Activated T-helper 9 cell treated with anti-CD3 and anti-CD28 coated beads, Interleukin-2, amount 50 U/mL, for 16 hours (primary cell): ENCODE measurements at places on chromosomes 4 and X.

DNA sequence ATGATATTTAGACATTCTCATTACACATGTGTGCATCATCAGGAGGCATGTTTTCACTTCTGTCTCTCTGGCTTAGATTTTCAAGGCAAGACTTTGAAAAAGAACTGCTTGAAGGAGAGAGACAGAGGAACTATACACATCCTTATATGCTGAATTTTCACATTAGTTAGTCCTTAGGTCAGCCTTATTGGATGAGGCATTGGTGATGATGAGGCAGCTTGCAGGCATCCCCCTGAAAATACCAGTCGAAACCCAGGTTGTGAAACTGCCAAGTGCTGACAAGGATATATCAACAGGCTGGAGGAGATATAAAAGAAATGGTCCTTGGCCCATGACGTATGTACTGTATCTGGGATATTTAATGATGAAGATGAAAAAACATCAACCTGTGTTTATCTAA lies 297.2 kb upstream of the AADAT start:
- no peak for DNase-seq

DNA sequence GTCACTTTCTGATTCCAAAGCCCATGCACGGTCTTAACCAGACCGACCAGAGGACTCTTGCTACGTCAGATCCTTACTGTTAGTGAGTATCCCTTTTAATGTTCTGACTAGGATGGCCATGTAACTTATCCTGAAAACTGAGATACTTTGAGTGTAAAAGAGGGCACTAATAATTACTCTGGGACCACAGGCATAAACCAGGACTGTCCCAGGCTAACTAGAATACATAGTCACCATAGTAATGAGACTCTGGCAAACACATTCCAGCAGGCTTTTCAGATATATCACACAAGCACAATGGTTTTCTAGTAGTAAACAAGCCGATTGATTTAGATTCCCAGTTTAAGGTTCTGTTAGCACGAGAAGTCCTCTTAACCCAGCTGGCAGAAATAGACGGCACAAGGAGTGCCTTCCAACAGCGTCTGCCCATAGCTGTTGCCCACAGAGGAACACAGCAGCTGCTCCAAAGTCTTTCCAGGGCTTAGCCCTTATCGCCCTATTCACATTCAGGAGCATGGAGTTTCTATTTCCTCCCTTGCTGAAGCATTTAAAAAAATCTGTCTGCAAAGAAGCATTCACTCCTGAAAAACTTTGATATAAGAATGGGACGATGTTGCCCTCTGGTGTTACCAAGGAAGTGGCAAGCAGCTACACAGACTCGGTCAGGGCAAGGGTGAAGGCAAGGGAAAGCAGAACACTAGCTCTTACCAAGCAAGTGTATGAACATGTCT lies 92.4 kb downstream of the CXCL13 start:
- no peak for DNase-seq

- no peak for DNase-seq
These were observed 12.5 kb upstream of the ART3 start for GRCh38 chr4:76061982-76062381.

GRCh38 chr4:148632476-148632875 lies 190.3 kb upstream of the NR3C2 start:
- no peak for DNase-seq

GRCh38 chr4:128635141-128635954 lies 174.2 kb upstream of the JADE1 start:
- no peak for DNase-seq

GRCh38 chr4:39808231-39808749 lies 110.4 kb downstream of the UBE2K start:
- DNase-seq, result no peak

DNA sequence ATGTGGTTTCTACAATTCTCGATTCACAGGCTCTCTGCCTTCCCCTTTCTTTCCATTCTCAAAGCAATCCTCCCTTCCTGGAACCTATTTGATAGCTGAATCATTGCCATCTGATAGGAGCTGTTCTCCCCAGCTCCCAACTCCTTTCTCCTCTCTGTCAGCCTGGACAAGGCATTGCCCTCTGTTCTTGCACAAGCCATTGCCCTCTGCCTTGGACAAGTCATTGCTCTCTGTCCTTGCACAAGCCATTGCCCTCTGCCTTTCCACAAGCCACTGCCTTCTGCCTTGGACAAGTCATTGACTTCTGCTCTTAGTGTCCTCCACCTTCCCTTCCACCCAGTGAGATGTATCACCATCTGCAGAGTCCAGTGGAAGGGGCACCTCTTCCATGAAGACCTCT lies 256.1 kb upstream of the STS start:
- no peak for DNase-seq

- peak; percentile 41 for DNase-seq
These were observed 63.0 kb downstream of the ZNF732 start for GRCh38 chr4:242121-242848.

DNA sequence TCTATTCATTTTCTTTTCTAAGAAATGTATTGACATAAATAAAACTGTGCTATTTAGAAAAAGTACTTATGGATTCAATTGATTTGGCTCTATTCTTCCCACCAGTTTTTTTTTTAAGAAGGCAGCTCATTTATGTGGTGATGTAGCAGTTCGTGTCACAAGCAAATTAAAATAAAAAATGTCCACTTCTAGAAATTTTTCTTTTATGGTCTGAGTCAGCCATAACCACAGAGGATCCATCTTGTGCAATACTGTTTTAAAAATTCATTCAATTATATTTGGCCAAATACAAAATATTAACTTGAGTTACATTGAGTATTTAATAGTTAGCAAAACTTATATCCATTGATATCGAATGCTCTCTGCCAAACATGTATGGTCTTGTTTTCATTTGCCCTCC lies 207.9 kb upstream of the FAT1 start:
- no peak for DNase-seq

DNA sequence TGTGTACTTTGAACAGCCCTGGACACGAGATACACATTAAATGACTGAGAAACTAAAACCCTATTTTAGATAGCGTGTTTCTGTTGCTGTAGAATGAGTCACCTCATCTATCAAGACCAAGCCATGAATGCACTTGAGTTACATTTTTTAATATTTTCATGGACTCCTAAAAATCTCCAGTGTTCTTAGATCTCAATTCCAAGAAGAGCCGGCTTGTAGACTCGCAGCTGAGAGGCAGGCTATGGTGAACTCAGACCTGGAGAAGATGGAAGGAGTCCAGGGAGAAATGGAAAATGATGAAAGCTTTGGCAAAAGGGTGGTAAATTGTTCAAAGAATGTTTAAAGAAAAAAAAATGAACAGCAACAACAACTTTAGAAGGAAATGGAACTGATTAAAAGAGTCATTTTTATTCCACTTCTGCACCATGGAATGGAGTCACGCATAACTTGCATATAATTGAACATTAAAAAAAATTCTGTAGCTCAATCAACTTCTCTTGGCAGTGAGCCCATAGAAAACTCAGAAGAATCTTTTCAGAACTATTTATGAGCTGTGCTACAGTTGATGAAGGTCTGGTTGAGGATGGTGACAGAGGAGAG lies 129.8 kb downstream of the MXRA5 start:
- no peak for DNase-seq

- DNase-seq, result peak; percentile 67
These were observed 27.7 kb downstream of the CDKN2AIP start for GRCh38 chr4:183471946-183472708.

GRCh38 chr4:184705692-184706091 lies 28.2 kb downstream of the CENPU start:
- DNase-seq, result no peak

- DNase-seq, result no peak
These were observed 27.4 kb downstream of the NAA11 start for GRCh38 chr4:79298484-79298883.

- no peak for DNase-seq
These were observed 794.7 kb downstream of the RAB28 start for GRCh38 chr4:12689457-12689856.

DNA sequence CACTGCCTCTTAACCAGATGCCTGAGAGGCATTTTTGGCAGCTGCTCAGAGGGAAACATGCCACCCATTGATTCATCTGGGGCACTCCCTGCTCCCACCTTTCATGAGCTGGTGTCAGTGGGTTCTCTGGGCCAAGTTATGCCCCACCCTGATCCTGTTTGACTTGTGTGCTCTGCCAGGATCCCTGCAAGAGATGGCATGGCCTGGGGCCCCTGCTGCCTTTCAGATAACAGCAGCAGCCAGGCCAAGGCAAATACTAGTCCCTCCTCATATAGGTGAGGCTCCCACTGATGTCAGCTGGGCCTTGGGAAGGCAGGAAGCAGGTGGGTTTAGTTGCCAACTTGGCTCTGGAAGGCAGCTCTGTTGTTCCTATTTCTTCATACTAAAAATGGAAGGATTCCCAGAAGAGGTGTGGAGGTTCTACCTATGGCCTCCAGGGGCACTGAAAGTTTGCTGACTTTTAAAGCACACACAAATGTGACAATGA lies 192.9 kb upstream of the RBPJ start:
- no peak for DNase-seq

DNA sequence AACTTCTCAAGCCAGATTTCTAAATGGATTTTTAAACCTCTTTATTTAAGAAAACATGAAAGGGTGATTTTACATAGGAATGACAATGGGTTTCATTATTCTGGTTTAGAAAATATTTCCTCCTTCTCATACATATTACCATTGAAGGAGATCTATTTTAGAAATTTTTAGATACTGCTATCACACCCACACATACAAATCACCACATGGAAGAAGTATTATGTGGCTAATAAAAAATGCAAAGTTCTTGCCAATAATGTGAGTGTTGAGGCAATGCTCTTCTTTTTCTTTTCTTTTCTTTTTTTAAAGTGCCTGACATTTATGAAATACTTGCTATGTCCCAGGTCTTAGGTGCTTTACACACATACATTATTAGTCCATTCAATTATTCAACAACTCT lies 6.8 kb downstream of the STAP1 start:
- no peak for DNase-seq

- DNase-seq, result no peak
These were observed 728.5 kb upstream of the NDST4 start for GRCh38 chr4:115841871-115842270.

DNA sequence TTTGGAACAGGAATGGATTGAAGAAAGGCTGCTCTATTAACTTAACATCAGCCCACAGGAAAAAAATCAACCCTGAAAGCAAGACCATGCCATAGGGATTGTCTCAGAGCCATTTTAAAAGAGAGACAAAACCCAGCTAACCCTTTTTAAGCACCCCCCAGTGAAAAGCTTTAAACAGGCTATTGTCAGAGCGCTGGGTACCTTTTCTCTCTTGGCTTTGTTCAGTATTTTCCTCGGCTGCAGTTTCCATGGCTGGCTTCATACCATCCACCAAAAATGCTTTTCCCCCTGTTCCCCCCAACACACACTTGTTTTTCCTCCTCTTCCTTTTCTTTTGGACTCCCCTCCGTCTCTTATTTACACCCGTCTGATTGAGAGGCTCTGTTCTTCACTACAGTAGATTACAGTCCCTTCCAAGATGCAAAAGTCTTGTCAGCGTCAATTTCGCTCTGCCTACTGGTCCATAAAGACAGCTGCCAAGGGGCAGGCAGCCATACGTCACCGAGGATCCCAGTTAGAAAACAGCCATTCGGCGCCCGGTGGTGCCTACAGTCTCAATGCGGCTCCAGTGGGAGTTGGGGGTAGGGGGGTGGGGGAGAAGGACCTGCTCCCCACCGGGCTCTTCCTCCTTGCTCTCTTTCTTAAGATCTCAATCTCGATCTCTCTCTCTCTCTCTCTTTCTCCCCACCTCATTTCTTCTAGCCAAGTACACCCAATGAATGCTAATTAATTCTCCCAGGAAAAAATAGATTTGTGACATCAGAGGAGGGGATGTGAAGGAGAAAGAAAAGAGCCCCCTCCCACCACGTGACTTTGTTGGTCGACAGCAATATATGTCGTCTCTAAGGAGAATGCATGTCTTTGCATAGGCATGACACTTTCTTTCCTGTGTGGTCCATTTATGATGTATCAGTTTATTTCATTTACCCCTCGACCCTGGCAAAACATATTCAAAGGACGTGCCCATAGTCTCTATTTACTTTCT lies at the start of gene GPM6B:
Gene GPM6B, minus strand, starts transcription at position 451 of the 985 bp plus-strand sequence. Its CDS starts 189 bp downstream, at position 262.
- DNase-seq, result no peak

DNA sequence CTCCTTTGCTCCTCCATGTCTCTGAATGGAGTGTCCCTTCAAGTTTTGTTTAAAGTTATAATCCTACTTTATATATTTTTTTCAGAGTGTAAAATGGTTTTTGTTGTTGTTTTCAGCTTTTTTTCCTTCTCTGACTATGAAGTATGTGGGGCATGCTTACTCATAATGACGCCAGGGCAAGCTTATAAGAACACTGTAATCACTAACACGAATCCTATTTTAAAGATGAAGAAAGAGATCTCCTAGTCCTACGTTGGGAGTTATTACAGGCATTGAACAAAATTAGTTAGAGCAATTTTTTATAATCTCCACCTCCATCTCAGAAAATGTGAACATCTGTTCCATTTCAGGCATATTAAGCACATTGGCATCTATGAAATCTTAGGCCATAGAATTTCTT lies 268.1 kb upstream of the MAGEB2 start:
- DNase-seq, result no peak

GRCh38 chr4:124697441-124697840 lies 15.1 kb downstream of the ANKRD50 start:
- no peak for DNase-seq
